ENCODE measurements at places on chromosomes 13 and 19.

- DNase-seq = no peak
Observed at GRCh38 chr19:39109641-39110040, 15.9 kb upstream of the PAK4 start.

- no peak for DNase-seq
Observed at GRCh38 chr13:89740994-89741685, 1606.3 kb upstream of the MIR17HG start.

DNA sequence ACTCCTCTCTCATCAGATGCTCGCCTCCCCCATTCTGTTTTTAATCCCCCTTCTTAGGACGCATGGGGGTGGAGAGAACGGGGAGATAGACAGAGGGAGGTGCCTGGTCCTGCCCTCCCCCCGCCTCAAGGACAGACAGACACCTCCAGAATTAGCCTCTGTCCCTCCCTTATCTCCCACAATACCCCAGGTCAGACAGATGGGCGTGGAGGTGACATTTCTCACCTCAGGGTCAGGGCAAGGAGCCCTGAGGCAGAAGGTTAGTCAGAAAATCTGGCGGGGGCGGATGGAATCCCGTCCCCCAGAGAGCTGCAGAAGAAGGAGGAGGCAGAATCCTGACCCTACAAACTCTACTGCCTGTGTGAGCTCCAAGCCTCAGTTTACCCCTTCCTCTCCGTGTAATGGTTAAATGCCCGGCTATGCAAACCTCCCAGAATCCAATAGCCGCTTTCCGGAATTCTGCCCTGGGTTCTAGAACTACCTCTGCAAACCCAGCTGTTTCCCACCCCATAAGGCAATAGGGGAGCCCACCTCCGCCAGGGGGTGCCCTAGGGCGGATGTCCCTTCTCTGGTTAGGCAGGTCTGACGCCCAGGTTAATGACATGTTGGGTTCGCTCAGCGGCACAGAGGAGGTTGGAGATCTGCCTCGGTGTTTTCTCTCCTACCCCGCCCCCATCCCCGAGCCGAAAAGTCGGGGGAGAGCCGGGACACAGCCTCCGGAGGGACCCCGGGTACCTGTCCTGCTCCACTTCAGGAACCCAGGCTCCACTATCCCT, 900 bp downstream of the PPP1R13L start:
- peak; percentile 59 for DNase-seq

GRCh38 chr13:42076309-42076713, 27.9 kb downstream of the DGKH start:
- DNase-seq = no peak

DNA sequence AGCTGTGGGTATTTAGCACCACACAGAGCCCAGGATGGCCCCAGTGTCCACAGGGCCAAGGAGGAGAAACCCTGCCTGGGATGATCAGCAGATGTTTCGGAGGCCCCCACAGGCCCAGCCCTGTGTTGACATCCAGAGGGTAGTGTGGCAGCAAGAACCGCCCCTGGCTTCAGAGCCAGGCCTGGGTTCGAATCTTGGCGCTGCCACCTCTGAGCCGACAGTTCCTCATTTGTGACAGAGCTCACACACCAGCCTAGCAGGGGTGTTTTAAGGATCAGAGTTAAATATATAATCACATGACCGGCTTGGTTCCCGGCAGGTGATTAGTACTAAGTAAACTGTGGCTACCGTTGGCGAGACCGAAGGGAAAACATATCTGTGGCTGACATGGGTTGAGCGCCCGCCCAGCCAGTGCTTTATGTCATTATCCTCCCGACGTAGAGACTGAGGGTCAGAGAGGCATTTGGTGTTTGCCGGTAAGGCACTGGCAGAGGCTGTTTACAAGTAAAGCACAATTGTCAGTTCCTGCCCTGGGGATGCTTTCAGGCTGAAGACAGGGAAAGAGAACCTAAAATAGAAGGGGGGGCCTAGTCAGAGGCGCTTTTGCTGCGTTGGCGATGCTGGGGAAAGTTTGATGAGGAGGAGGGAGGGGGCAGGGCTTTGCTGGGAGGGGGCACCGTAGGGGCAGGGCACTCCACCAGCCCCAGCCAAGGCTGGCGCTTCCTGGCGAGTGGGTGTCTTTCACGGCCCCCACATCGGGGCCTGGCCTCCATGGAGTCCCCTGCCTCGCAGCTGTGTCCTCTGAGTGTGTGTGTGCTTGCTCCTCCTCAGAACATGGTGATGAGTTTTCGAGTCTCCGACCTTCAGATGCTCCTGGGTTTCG, 4.8 kb downstream of the PIAS4 start:
- DNase-seq = no peak

- DNase-seq = no peak
Observed at GRCh38 chr19:9939301-9939913, 3.1 kb upstream of the OLFM2 start.

DNA sequence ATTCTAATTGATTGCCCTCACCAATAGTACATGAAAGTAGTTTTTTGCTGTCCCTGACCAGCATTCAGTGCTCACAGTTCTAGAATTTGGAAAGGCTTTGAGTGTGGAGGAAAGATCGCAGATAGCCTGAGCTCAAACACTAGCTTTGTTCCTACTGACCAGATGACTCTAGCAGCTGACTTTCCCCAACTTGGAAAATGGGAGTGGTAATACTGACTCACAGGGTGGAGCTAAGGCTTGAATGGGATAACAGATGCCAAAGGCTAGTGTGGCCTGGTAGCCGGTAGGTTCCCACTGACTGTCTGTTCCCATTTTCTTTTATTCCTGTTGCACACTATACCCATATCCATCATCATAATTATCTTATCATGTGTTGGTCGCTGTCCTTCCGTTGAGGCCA, 3.7 kb downstream of the ZSCAN22 start:
- DNase-seq = no peak

Measured in CD4-positive, alpha-beta T cell treated with Interleukin-21 for 1 hour (primary cell).